ENCODE measurements at places on chromosomes 3 and 15.

DNA sequence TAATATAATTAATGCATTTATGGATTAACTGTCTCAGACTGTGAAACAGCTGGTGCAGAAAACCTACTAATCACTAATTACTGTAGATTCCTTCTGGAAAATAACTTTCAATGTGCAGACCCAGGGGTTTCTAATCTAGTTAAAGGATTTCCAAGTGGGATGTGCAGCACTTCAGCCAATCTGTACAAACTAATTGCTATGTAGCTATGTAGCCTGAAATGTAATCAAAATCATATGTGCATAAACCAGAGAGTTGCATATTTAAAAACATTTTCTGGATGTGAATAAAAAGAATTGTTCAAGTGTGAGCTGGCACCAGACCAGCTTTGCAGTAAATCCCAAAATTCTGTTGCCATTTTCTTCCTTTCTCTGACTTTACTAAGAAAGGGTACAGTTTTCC is 127.5 kb upstream of the CD96 start:
- no peak for DNase-seq

DNA sequence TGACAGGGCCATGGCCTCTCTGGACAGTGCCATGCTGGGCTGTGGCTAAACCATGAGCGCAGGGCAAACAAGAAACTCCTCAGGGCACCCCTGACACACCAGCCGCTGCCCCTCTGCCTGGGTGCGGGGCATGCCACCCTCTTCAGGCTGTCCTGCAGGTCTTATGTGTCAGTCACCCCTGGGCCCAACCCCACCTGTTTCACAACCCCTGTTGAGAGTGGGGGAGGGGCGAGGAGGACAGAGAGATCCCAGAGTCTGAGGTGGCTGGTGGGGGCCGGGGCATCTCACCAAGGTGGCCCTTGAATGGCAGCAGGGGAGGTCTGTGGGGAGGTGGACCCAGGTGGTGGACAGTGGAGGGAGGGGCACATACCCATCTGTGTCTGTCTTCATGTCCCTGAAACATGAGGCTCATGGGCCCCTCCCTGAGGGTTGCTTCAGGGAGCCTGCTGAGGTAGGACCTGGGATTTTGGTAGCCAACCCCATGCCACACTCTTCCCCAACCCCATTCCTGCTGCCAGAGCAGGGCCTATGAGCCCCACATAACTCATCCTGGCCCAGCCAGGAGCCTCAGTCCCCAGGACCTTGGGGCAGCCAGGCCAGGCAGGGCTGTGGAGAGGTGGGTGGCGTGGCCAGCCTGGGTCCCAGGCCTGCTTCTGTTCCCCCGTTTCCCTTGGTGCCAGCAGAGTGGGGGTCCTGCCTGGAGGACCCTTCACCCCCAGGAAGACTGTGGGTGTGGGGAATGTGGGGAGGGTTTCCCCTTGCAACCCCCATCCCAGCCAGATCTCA is 1.7 kb upstream of the STAB1 start:
- DNase-seq = no peak

- no peak for DNase-seq
Measured at GRCh38 chr15:99556011-99556410, 9.8 kb upstream of the MEF2A start.

- DNase-seq = no peak
Measured at GRCh38 chr3:14113965-14114635, 10.6 kb downstream of the CHCHD4 start.

Measured in stimulated activated CD4-positive, alpha-beta T cell treated with anti-CD3 and anti-CD28 coated beads, Interleukin-1b, Interleukin-23, amount 100 ng/mL, for 4 hours (primary cell).